NCI-H1105 treated with DMSO at 0.1 percent for 48 hours (cell line): ENCODE measurements at places on chromosomes 4 and X.
A peak's percentile ranks its signal among the peaks of the same experiment; 100 is the strongest.

DNA sequence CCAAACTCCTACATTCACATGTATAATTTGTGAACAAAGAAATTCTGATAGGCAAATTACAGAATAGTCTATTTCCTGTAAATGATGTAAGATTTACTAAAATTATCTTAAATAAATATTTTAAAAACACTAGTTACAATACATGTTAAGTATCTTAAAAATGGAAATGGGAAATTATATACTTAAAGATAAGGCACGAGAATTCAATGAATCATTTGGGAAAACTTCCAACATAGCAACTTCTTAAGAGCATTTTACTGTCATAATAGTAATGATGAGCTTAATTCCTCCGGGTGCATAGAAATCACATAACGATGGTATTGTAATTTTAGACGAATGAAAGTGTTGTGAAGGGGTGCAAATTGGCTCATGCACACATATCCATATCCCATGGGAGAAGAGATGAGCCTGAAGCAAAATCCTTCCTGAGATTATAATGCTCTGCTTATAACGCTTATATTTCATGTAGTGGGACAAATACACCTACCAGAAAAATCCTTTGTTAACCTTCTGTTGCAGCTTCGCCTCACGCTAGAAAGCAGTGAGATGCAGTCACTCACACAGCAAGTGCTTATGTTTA, 873.5 kb downstream of the PDHA2 start:
- no peak for DNase-seq

DNA sequence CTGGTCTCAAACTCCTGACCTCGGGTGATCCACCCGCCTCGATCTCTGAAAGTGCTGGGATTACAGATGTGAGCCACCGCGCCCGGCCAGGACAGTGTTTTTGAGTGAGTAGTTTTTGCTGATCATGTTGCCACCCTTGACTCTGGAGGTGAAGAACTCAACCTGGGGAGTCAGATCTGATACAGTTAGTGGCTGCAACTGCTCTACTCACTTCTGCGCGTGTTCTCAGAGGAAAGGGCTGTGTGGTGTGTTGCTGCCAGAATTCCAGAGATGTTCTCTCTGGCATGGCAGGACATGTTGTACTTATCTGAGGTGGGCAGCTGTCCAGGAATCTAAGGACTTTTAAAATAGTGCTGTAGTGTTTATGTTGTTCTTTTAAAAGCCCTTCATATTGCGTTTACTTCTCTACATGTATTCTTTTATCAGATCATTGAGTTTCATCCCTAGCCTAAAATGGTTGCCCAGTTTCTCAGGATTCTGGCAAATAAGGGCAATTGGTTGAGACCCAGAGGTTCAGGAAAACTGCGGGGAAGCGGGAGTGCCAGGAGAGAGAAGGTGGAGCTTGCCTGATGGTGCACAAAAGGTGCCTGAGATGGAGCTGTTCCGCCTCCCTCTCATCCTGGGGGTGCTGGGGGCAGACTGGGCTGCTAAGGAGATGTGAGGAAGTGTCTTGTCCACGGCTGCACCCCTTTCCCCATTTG, 97.7 kb downstream of the ARHGAP10 start:
- DNase-seq, result no peak

- no peak for DNase-seq
Observed at GRCh38 chrX:47590984-47591383, 8.7 kb downstream of the TIMP1 start.

- DNase-seq, result no peak
Observed at GRCh38 chr4:112775801-112776200, 138.9 kb downstream of the LARP7 start.

DNA sequence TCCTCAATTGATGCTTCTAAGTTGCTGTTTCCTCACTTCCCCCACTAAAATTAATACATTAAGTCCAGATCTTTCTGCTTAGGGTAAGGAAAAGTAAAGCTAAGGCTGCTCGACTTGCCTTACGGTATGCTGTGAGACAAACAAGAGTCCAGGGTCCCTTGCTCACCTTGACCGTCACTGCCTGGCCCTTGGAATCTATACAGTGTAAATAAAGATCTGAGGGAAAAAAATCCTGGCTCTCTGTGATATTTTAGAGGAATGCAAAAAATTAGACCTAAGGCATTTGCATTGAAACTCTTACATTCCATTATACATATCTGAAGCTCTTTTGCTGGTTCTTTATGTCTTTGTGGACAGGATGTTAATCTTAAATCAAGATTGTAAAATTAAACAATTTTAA, 129.6 kb upstream of the HCCS start:
- no peak for DNase-seq

DNA sequence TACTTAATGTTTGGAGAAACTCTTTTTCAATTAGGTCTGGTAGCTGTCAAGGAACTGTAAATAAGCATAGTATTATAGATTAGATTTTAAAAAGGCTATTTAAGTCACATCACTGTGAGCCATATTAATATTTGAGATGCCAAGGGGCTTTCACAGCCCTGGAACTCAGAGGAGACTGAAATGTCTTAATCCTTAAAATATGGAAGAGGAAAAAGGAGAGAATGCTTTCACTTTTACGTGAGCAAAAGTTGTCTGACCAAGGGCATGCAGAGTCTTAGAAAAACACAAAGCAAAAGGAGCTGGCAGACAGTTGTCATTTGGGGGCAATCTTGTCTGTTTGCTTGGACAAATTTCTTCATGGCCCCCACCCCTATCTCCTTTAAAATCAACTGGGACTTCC, 253.2 kb upstream of the IGFBP7 start:
- no peak for DNase-seq

DNA sequence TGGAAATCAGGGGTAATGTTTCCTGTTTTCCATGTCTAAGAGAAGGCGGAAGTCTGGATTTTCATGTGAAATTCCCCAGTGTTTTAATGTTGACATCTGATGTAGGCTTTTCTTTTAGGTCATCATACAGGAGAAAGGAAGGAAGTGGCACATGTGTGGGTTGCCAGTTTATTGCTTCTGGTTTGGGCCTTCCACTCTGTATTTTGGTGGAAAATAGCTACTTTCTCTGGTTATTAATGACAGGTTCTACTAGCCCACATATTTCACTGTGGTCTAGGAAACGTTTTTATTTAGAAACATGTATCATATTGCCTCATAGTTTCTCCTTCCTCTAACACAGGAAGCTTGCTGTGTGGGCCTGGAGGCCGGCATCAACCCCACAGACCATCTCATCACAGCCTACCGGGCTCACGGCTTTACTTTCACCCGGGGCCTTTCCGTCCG, 7.2 kb downstream of the PDHA1 start:
- DNase-seq, result no peak

DNA sequence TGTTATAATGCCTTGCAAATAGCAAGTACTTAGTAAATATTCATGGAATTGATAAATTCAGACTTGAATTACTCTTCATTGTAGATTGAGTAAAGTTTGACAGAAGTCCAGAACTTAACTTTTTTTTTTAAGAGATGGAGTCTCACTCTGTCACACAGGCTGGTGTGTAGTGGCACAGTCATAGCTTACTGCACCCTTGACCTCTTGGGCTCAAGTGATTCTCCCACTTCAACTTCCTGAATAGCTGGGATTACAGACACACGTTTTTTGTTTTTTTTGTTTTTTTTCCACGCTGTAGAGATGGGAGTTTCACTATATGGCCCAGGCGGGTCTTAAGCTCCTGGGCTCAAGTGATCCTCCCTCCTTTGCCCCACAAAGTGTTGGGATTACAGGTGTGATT, 32.1 kb downstream of the UBE2K start:
- no peak for DNase-seq

GRCh38 chrX:48918301-48918642, 552 bp downstream of the PIM2 start:
- no peak for DNase-seq

DNA sequence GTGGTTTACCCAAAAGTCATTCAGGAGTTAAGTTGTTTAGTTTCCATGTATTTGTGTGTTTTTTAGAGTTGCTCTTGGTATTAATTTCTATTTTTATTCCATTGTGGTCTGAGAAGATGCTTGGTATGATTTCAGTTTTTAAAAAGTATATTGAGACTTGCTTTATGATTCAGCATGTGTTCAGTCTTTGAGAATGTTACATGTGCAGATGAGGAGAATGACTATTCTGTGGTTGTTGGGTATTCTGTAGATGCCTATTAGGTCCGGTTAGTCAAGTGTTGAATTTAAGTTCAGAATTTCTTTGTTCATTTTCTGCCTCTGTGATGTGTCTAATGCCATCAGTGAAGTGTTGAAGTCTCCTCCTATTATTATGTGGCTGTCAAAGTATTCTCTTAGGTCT, 249.4 kb downstream of the ARHGAP10 start:
- no peak for DNase-seq

DNA sequence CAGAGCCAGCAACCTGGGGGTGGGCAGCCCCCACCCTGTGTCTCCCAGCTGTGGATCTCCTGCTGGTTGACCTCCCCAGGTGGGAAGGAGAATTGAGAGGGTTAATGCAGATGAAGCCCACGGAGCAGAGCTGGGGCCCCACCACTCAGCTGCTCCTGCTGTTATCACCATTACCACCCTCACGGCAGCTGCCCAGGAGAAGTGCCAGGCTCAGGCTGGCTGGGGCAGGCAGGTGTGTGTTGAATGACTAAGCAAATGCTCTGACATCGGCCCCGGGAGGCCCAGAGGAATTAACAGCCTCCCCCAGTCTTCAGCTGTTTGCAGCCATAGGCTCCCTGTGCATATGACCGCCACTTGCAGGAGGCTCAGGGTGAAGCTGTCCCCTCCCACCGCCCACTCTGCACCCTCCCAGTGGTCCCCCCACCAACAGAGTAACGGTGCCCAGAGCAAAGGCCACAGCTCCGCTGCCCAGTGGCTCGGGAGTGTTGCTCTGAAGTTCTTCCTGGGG, 133.8 kb downstream of the CPZ start:
- no peak for DNase-seq

GRCh38 chr4:25271866-25272265, 38.0 kb downstream of the PI4K2B start:
- DNase-seq, result no peak

- no peak for DNase-seq
Observed at GRCh38 chrX:65528293-65528692, 6.3 kb downstream of the LAS1L start.

DNA sequence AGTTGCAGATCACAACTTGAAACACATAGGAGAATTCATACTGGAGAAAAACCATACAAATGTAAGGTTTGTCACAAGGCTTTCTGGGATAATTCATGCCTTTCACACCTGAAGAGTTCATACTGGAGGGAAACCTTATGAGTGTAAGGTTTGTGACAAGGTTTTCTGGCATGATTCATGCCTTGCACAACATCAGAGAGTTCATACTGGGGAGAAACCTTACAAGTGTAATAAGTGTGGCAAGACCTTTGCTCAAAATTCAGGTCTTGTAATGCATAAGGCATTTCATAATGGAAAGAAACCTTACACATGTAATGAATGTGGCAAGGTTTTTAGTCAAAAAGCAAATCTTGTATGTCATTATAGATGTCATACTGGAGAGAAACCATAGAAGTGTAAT, 58.8 kb upstream of the ENPEP start:
- no peak for DNase-seq

- no peak for DNase-seq
Observed at GRCh38 chr4:75037252-75037651, 104.3 kb downstream of the PARM1 start.

GRCh38 chrX:153878345-153878744, 7.6 kb downstream of the L1CAM start:
- no peak for DNase-seq

DNA sequence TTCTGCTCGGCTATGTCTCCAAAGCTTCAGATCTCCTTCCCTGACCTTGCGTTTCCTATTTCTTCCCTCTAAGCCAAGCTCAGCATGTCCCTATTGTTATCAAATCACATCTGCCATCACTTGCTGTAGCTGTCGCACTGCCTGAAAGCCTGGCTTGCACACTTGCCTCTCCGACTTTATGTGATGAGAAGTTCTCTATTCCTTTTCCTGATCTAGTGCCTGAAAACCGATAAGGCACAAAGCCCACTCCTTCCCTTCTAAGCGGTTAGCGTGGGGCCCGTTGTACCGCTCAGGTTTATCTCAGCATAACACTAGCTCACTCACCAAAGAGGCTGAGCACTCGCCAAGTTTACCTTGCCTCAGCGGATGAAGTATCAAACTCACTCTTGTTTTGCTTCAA, 816 bp downstream of the NMU start:
- peak; percentile 47 for DNase-seq

- DNase-seq, result peak; percentile 20
Observed at GRCh38 chr4:84956014-84956413, 10.5 kb downstream of the WDFY3 start.

- no peak for DNase-seq
Observed at GRCh38 chrX:38006291-38006690, at the start of gene SYTL5. Gene SYTL5, plus strand, starts transcription at chrX:38006553. Its CDS starts 27,337 bp downstream, at chrX:38033890.

DNA sequence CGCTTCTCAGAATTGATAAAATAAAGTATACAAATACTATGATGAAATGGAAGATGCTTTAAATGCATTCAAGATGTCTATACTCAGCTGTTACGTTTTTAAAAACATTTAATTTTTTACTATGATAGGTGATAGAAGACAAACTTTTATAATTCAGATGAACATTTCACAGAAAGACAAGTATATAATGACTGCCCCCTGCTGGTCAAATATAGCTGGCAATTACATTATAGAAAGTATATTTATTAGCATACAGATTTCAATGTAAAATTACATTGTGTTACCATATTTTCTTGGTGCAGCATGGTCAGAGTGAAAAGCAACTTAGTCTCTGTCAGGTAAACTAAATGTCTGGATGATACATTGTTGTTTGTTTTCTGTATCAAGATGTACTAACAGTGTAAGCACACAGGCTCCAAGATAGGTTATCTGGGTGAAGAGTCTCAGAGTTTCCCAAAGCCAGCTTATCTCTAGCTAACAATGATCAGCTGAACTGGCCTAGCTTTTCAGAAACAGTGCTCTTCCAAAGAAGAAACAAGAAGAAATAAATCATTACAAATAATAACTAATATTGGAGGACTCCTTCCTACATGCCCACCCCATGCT, 54.1 kb downstream of the SRPX start:
- peak; percentile 1 for DNase-seq

GRCh38 chr4:148151806-148152205, 290.4 kb downstream of the NR3C2 start:
- peak; percentile 50 for DNase-seq

DNA sequence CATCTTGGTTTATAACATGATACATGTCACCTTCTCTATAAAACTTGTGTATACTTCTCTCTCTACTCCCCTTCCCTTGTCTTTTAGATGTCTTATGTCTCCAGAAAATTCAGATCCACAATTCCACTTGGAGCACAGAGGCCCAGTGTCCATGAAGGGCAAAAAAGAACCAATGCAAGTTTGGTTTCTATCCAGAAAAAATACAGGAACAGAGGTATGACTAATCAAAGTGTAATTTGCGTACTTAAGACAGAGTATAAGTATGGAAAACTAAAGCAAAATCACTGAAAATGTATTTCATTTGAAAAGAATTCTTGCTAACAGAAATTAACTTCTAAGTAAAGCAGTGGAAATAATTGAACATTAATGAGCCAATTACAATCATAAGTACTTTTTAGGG, 46.2 kb downstream of the GUCY1B1 start:
- DNase-seq, result no peak

- DNase-seq, result no peak
Observed at GRCh38 chr4:132660181-132660580, 488.9 kb upstream of the PCDH10 start.

- no peak for DNase-seq
Observed at GRCh38 chrX:39886282-39886681, 211.5 kb downstream of the BCOR start.

- DNase-seq, result no peak
Observed at GRCh38 chrX:49661881-49662280, 33.9 kb downstream of the PAGE1 start.

- no peak for DNase-seq
Observed at GRCh38 chr4:105236916-105237311, 90.2 kb downstream of the TET2 start.
